ENCODE measurements at places on chromosomes 16 and 17.

DNA sequence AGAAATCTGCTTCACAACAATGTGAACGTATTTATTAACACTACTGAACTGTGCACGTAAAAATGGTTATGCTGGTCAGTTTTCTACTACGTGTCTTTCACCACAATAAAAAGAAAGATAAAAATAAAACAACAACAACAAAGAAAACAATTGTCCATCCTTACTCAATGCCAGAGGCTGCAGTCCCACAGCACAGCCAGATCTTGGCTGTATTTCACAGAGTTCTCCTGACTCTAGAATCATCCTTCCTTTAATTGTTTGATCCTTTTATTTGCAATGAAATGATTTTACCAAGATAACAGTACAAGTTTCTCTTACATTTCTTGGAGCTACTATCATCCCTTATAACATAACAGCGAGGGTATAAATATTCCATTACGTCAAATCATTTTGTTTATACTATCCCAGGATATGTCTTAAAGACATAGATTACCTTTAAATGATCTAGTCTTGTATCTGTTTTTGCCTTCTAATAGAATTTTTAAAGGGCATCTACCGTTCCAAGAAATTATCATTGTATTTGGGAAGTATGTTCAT, 103.3 kb downstream of the SLC39A11 start:
- no peak for DNase-seq

GRCh38 chr17:9991796-9992195, 86.7 kb upstream of the RCVRN start:
- no peak for DNase-seq

GRCh38 chr17:67215991-67216421, 29.0 kb downstream of the HELZ start:
- peak; percentile 78 for DNase-seq

GRCh38 chr16:75758215-75758614, 31.9 kb upstream of the CPHXL start:
- no peak for DNase-seq

- no peak for DNase-seq
Observed at GRCh38 chr16:10622036-10622921, 41.9 kb upstream of the EMP2 start.

- no peak for DNase-seq
Observed at GRCh38 chr16:51093726-51094280, 57.3 kb downstream of the SALL1 start.

DNA sequence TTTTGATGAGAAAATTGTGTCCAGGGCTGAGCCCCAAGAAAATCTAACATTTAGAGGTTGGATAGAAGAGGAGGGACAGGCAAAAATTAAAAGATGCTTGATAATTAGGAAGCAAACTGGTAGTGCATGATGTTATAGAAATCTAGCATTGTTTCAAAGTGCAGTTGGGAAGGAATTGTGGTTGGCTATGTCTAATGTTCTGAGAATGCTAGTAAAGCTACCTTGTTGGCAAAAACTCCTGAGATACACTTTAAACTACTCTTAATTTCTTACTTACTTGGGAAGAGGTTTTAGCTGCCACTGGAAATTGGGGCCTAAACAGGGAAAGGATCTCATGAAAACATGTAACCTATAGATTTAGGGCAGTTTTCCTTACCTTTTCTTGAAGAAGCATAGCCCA, 48.3 kb downstream of the MAP2K4 start:
- no peak for DNase-seq

GRCh38 chr17:50579399-50579798, 18.9 kb downstream of the CACNA1G start:
- no peak for DNase-seq

DNA sequence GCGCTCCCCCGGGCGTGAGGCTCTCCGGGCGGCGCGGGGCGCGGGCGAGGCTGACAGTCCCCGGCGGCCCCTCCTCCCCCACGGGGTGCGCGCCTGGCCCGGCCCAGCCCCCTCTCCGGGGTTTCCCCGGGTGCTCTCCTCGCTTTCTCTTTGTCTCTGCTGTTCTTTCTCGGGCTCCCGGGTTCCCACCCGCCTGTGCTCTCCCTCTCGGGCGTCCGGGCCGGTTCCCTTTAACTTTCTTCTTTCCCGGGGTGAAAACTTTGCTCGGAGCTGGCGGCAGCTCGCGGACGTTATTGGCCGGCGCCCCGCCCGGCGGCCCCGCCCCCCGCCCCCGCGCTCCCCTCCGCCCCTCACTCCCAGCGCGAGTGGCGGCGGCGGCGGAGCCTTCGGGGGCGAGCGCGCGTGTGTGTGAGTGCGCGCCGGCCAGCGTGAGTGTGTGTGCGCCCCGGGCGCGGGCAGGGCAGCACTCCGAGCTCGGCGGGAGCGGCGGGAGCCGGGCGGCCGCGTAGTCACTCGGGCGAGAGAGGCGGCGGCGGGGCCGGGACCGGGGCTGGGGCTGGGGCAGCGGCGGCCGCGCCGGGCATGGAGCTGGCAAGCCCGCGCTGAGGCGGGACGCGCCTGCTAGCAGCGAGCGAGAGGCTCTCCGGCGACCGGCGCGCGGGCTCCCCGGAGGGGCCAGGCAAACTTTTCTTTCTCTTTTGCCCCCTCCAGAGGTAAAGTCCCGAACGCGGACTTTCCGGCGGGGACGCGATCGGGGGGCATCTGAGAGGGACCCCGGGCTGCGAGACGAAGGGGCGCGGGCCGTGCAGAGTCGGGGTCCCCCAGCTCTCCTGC, at the start of gene NTN1:
TSS of gene NTN1 (plus strand) at position 353 of the 834 bp plus-strand sequence. CDS start 864 bp downstream, outside the sequence.
- peak; percentile 9 for DNase-seq

DNA sequence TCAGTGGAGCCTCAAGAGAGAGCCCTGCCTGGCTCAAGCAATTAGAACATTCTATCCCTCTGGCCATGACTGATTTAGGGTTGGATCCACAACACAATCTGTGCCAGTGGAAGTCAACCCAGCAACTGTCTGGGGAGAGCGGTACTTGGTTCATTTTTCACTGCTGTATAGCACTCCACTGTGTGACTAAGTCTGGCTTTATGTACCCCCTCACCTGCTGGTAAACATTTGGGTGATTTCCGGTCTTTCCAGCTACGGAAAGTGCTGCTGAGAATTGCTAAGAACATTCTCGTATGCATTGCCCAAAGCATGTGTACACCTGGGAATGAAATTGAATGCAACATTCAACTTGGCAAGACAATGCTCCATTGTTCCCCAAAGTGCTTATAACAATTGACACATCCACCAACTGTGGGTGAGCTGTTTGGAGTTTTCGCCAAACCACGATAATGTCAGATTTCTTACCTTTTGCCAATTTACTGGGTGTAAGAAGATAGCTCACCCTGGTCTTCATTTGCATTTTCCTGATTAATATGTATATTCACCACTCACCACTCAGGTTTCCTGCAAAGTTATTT, 63.5 kb upstream of the MED9 start:
- no peak for DNase-seq

GRCh38 chr16:61890386-61890785, 145.9 kb downstream of the CDH8 start:
- no peak for DNase-seq

DNA sequence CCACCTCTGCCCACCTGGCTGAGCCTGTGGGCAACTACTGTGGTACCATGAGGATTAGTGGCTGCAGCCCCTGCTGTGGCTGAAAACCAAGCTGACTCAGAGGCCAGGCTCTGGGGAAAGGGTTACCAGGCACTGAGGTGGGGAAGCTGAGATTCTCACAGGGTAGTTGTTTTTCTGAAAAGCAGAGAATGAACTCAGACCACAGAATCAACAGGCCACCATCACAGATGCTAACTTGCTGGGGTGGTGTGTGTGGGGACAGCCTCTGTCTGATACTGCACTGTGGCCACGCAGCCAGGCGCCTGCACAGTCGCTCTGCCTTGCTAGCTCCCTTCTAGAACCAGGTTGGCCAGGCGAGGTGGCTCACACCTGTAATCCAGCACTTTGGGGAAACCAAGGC, 28.8 kb downstream of the NPLOC4 start:
- DNase-seq: no peak

- peak; percentile 56 for DNase-seq
Observed at GRCh38 chr17:7383742-7384488, 3.0 kb downstream of the TNK1 start.

- DNase-seq: no peak
Observed at GRCh38 chr17:45743626-45744326, 40.3 kb upstream of the CRHR1 start.

GRCh38 chr17:36918211-36918691, 19.0 kb upstream of the LHX1 start:
- no peak for DNase-seq

- no peak for DNase-seq
Observed at GRCh38 chr17:42997390-42997983, 732 bp upstream of the RPL27 start.

- peak; percentile 15 for DNase-seq
Observed at GRCh38 chr17:79647456-79647915, 36.6 kb upstream of the RBFOX3 start.

DNA sequence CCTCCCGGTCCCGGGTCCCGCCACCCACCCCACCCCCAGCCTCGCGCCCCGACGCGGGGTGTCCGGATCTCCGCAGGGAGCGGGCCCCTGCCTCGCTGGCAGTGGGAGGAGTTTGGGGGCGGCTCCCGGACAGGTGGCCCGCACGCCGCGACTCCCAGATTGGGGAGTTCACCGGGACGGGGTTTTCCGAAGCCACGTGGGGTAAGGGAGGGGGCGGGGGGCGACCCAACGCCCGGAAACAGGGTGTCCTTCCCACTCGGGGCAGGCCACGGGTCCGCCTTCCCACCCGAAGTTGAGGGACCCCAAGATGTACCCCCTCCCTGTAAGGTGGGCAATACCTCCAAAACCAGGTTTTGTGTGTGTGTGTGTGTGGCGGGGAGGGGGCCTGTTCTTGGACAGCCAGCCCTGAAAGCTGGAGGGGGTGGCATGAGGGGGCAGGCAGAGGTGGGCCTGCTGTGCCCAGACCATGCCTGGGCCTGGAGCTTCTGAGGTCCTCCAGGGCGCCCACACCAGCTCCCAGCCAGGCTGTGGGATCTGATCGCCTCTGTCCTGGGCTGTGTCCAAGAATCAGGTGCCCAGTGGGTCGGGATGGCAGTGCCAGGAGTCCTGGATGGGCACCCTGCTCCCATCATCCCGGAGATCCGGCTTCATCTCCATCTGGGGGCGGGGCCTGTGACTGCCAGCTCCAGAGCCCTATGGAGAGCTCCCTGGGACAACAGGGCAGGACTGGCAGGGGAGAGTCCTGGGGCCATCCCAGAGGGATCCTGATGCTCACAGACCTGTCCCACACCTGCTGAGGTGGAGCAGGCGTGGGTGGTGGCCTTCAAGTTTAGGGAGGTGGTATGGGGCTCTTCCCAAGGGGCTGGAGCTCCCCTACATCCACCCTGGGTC, 767 bp downstream of the SYNGR2 start:
- DNase-seq: peak; percentile 61

DNA sequence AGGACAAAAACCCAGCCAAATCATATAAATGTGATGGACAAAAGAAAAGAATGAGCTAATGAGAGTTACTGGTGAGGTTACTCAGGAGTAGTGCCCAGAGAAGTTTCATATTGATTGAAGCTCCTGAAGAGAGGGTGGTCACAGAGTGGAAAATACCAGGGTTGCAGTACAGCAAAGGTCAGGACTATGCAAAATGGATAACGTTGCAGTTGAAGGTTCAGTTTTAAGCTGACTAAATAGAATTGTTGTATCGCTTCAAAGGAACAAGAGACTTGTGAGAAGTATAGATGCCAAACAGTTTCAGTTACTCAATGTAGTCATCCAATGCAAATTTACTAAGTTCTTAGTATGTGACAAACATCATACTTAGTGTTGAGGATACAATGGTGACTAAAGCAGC, 47.1 kb downstream of the ABCA8 start:
- DNase-seq: no peak

DNA sequence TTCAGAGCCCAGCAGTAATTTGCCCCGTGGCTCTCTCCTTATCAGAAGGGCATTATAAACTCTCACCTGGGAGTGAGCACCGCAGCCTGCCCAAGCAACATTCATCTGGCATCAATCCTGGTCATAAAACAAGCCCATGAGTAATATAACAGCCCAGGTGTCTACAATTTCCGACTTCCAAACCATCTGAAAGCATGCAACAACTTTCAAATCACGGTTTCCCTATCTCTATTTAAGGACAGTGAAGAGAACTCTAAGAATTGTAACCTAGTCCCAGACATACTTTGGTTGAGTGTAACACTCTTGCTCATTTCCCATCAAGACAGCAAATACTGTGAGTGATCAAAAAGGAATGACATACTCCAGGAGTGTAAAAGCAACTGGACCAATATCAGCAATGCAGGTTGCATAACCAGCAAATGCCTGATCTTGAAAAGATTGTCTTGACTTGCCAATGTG, 487.4 kb upstream of the SOX9 start:
- DNase-seq: no peak

DNA sequence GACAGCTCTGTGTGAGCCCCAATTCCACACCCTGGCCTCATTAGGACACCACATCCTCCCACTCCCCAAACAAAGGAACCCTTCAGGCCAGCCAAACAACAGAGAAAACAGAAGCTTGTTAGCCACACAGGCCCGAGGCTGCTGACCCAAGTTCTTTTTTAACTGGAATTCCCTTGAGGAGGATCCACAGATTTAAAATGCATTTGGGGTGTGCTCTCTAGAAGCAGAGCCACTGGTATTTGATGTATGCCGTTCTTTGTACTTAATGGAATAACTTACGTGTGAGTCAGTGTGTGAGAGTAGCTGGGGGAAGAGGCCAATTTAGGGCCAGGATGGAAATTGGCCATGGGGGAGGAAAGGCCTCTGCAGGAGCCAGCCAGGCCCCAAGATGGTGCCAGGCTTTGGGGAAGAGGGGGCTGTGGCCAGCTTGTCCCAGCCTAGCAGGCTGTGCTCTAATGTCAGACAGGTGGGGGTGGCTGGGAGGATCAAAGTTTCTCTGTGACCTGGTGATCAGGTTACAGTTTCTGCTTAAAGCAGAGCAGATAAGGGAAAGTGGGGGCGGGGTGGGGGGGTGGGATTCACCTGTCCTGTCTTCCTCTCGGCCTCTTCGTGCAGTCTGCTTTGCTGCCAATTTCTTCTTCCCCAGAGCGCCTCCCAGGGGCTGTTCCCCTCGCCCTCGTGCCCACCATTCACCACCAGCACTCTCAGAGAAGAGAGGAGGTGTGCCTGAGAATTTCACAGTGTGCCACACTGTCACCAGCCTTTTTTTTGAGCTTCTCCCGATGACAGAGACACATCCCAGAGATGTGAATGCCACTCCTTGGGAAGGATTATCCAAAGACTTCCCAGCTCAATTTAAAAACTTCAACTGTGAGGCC, 50.8 kb downstream of the TOM1L2 start:
- DNase-seq: peak; percentile 88

- DNase-seq: no peak
Observed at GRCh38 chr17:36999471-36999870, 50.7 kb downstream of the AATF start.

- no peak for DNase-seq
Observed at GRCh38 chr17:45284176-45285140, 22.6 kb upstream of the SPATA32 start.

DNA sequence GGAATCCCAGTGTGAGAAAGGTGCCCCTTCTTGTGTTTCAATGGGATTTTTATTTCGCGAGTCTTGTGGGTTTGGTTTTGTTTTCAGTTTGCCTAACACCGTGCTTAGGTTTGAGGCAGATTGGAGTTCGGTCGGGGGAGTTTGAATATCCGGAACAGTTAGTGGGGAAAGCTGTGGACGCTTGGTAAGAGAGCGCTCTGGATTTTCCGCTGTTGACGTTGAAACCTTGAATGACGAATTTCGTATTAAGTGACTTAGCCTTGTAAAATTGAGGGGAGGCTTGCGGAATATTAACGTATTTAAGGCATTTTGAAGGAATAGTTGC, 567 bp downstream of the UBB start:
- peak; percentile 46 for DNase-seq

All from putamen (tissue), 1 donor.